ENCODE measurements at places on chromosomes 6 and 20. TPM values are rescaled to one million over a fixed set of nuclear protein-coding genes. Genes with fewer than 3 reads are reported as not detected.

GRCh38 chr20:41002842-41003142 is 25.8 kb upstream of the TOP1 start:
- H3K36me3 ChIP-seq, result no peaks in the 10 kb centered on the region
- H3K4me1 ChIP-seq, result peaks cover 11% of the 10 kb centered on the region
- no peak for DNase-seq
- H3K4me3 ChIP-seq, result peak overlapping the region; percentile 48
- no peak overlapping the region for H3K27ac ChIP-seq

C20orf204 gene
- total RNA-seq, result 16.7 TPM

DNA sequence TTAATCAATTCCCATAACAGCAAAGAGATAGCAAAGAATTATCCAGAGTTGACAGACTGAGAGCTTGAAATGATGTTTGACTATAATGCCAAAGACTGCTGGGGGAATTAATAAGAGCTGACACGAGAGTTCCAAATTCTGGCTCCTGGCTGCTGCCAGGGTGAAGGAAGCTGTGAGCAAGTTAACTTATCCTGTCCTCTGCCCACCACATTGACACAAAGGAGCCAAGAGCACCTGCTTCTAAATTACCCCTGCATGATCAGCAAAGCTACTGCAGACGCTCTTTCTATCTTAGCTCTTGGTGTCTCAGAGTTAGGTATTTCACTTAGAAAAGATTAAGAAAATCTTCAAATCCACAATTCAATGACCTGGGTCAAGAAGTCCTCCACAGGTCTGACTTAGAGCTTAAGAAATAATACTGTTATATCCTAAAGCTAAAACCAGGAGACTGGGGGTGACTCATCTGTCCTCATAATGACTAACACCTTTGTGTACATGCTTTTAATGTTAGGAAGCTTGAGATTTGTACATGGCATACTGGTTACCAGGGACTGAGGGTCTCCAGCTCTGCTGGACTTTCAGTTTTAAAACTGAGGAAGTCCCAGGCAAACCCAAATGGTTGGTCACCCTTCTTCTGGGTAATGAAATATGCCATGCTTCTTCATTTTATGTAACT is 13.2 kb upstream of the FRK start:
- no peaks in the 10 kb centered on the region for H3K27me3 ChIP-seq
- no peak overlapping the region for H3K4me3 ChIP-seq
- no peaks in the 10 kb centered on the region for H3K36me3 ChIP-seq
- DNase-seq, result no peak
- no peak overlapping the region for H3K27ac ChIP-seq

GRCh38 chr6:170444056-170444591 is 109.0 kb downstream of the PSMB1 start:
- DNase-seq, result no peak
- no peaks in the 10 kb centered on the region for H3K4me1 ChIP-seq
- no peaks in the 10 kb centered on the region for H3K27me3 ChIP-seq
- no peaks in the 10 kb centered on the region for H3K36me3 ChIP-seq
- H3K4me3 ChIP-seq, result no peak overlapping the region

CDKAL1 gene
- 23.6 TPM for total RNA-seq

- no peak overlapping the region for H3K27ac ChIP-seq
- H3K4me1 ChIP-seq, result peaks cover 8% of the 10 kb centered on the region
- no peaks in the 10 kb centered on the region for H3K27me3 ChIP-seq
These were observed 153.3 kb downstream of the SCML4 start for GRCh38 chr6:107670792-107671199.

PTCHD4 gene
- not detected for total RNA-seq

- no peaks in the 10 kb centered on the region for H3K4me1 ChIP-seq
- H3K36me3 ChIP-seq, result no peaks in the 10 kb centered on the region
- no peaks in the 10 kb centered on the region for H3K27me3 ChIP-seq
- H3K4me3 ChIP-seq, result no peak overlapping the region
- H3K27ac ChIP-seq, result no peak overlapping the region
These were observed 478.3 kb downstream of the FRK start for GRCh38 chr6:115582386-115582785.

DNA sequence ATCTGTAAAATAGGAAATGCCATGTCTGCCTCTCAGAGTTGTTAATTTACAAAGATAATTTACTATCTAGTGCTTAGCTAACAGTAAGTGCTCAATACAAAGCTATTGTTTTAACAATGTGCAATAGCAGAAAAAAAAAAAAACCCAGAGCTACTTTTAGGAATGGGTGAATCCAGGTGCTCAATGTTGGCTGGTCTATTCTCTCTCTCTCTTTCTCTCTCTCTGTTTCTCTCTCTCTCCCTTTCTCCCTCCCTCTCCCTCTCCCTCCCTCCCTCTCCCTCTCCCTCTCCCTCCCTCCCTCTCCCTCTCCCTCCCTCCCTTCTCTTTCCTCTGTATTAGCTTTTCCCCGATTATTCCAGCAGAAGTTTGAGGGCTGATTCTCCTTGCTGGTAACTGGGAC is 14.0 kb downstream of the PDRG1 start:
- H3K27ac ChIP-seq, result no peak overlapping the region
- no peak for DNase-seq
- no peak overlapping the region for H3K4me3 ChIP-seq

PDRG1 gene
- total RNA-seq, result 9.3 TPM

DNA sequence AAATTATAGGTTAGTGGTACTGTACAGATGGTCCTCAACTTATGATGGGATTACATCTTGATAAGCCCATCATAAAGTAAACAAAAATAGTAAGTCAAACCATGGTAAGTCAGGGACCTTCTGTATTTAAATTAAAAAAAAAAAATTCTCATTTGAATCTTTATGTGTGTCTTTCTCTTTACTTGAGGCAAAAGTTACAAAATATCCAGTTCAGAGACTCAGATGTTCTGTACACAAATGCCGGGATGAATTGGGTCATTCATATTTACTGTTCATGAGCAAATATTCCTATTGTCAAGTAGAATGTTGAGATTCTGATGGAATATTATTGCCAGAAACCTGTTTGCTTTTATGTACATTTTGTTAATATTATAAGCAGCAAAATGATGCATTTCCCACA is 13.4 kb downstream of the PHACTR2 start:
- no peak for DNase-seq
- H3K4me3 ChIP-seq, result no peak overlapping the region
- H3K36me3 ChIP-seq, result no peaks in the 10 kb centered on the region

GDAP1L1 gene
- not detected for total RNA-seq

Data from naive thymus-derived CD4-positive, alpha-beta T cell (primary cell).